ENCODE measurements at places on chromosomes 11 and 22. TPM values are rescaled to one million over a fixed set of nuclear protein-coding genes. Genes with fewer than 3 reads are reported as not detected.

DNA sequence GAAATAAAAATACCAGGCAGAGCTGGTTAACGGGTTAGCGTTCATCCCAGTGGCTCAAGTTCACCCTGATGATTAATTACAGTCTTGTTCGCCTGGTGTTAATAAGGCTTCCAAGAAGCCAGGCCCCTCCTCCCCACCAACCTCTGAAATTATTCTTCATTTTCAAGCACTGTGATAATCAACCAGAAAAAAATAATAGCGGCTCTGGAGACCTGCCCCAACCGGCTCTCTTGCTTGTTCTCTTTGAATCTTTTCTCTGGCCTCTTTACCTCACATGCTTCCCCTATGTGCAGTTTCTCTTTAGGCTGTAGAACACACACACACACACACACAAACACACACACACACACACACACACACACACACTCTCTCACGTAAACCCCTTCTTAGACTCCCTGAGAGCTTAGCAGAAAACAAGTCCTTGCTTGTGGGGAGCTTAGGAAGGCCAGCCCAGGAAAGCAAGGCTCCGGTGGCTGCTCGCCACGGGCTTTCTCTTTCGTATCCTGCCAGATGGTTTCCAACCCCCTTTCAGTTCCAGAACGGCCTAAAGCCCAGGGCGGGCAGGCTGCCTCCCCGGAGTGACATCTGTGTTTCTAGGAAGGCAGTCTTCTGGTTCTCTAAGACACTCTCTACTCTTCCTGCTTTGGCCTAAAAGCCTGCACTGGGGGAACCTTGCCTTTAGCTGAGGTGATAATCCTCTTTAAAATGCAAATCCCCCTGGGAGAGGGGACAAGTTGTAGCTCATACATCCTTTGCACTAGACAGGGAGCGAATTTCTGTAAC lies 106.4 kb upstream of the SESN3 start:
- H3K4me3 ChIP-seq, result no peak overlapping the region
- no peak overlapping the region for H3K27ac ChIP-seq
- peaks cover 1% of the 10 kb centered on the region for H3K4me1 ChIP-seq
- no peaks in the 10 kb centered on the region for H3K27me3 ChIP-seq
- peak; percentile 63 for DNase-seq

- H3K36me3 ChIP-seq, result no peaks in the 10 kb centered on the region
- H3K27ac ChIP-seq, result no peak overlapping the region
- no peak overlapping the region for H3K4me3 ChIP-seq
- H3K27me3 ChIP-seq, result peaks cover 35% of the 10 kb centered on the region
These were observed 14.5 kb upstream of the MS4A7 start for GRCh38 chr11:60363542-60364470.

DNA sequence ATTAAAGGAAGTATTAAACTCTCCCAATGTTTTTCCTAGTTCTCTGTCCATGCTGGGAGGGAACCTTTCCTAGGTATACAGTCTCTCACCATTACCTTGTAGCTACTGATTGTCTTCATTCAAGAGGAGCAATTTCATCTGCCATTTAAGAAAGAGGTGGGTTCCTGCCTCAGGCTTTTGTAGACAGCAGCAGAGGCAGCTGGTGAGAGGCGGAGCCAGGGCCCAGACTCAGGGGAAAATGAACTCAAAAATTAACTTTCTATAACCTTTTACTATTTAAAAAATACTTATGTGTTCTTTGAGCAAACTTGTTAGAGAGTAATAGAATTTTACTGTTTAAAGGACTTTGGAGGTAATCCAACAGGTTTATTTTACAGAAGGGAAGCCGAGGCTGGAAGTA lies 133.0 kb downstream of the SNX19 start:
- H3K27me3 ChIP-seq, result peaks cover 5% of the 10 kb centered on the region
- no peak overlapping the region for H3K4me3 ChIP-seq
- H3K27ac ChIP-seq, result no peak overlapping the region
- no peaks in the 10 kb centered on the region for H3K4me1 ChIP-seq
- no peak for DNase-seq
- no peaks in the 10 kb centered on the region for H3K36me3 ChIP-seq

DNA sequence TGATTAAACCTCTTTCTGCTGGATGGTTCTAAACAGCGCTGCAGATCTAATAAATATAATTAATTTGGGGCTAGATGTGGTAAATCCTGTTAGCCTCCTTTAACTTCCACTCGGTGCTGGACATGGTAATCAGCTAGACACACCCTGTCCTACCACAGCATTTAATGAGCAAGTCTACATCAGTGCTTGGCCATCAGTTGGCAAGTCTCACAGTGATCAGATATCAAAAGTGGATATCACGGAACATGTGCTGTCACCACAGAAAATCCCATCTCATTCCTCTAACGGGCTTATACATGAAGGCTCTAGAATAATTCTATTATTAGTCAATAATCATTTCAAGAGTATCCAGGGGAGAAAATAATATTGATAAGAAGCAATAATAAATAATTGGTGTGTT lies 5.6 kb upstream of the USP28 start:
- no peak overlapping the region for H3K27ac ChIP-seq
- H3K4me1 ChIP-seq, result peaks cover 17% of the 10 kb centered on the region
- no peaks in the 10 kb centered on the region for H3K36me3 ChIP-seq
- no peak overlapping the region for H3K4me3 ChIP-seq

GRCh38 chr11:117809236-117810055 lies 12.4 kb upstream of the DSCAML1 start:
- peak; percentile 81 for DNase-seq
- H3K27me3 ChIP-seq, result peaks cover 3% of the 10 kb centered on the region
- H3K36me3 ChIP-seq, result no peaks in the 10 kb centered on the region
- peaks cover 21% of the 10 kb centered on the region for H3K4me1 ChIP-seq

DNA sequence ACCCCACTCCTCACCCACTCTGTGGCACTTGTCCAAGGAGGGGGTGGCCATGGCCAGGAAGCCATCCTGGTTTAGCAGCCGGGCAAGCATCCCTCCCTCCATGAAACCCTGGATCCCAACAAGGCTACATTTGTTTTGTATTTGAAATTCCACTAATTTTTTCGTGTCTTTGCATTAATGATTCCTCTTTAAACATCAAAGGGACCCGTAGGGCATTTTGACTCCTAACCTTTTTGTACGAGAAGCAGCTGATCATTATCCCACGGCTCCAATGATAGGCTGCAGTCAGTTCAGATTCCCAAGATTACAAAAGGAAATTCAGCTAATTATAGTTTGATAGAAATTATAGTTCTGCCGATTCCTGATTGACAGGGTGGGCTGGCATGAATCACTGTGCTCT lies 10.7 kb downstream of the MYEOV start:
- H3K4me3 ChIP-seq, result no peak overlapping the region
- peaks cover 4% of the 10 kb centered on the region for H3K27me3 ChIP-seq
- no peaks in the 10 kb centered on the region for H3K36me3 ChIP-seq
- peaks cover 7% of the 10 kb centered on the region for H3K4me1 ChIP-seq
- DNase-seq, result no peak

DNA sequence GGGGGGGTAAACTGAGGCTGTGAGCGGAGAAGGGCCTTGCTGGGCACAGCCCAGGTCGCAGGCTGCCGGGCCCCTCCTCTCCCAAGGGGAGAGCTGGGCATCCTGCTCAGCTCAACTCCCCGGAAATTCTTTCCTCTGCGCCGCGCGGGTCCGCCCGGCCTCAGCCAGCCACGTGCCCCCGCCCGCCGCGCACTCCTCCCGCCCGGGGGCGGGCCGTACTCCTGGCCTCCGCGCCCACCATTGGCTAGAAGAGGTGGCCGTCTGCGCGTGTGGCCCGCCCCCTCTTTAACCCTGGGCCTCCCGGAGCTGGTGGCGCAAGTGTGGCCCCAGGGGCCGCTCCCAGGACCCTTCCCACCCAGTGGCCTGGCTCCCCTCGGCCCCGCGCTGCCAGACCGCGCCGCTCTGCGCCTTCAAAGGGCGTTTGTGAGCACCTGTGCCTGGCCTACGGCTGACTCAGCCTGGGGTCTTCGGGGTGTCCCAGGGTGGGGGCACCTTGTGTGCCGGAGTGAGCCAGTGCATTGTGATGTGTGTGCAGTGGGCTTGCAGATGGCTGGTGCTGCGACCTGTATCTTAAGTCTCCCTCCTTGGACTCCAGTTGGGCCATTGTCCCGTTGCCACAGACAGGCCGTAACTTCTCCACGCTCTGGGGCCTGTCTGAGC lies 2.0 kb downstream of the MRGPRF start:
- H3K27me3 ChIP-seq, result peaks cover 20% of the 10 kb centered on the region
- H3K4me3 ChIP-seq, result no peak overlapping the region
- H3K36me3 ChIP-seq, result no peaks in the 10 kb centered on the region
- H3K4me1 ChIP-seq, result no peaks in the 10 kb centered on the region

DNA sequence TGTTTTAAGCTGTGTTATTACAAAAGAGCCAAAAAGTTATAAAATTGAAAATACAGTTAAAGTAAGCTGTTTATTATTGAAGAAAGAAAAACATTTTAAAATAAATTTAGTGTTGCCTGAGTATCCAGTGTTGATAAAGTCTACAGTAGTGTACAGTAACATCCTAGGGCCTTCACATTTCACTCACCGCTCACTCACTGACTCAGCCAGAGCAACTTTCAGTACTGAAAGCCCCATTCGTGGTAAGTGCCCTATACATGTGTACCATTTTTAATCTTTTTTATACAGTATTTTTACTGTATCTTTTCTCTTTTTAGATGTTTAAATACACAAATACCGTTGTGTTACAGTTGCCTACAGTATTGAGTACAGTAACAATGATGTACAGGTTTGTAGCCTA lies 35.0 kb downstream of the POLD3 start:
- no peak overlapping the region for H3K27ac ChIP-seq
- H3K36me3 ChIP-seq, result peaks cover 54% of the 10 kb centered on the region
- H3K4me1 ChIP-seq, result peaks cover 4% of the 10 kb centered on the region
- no peak overlapping the region for H3K4me3 ChIP-seq

- H3K27me3 ChIP-seq, result peaks cover 5% of the 10 kb centered on the region
- no peaks in the 10 kb centered on the region for H3K36me3 ChIP-seq
- no peaks in the 10 kb centered on the region for H3K4me1 ChIP-seq
- DNase-seq, result no peak
These were observed 6.6 kb upstream of the NPTXR start for GRCh38 chr22:38850399-38850798.

- H3K36me3 ChIP-seq, result no peaks in the 10 kb centered on the region
- no peak within 1 kb of the TSS for H3K27ac ChIP-seq
- peaks cover 4% of the 10 kb centered on the region for H3K4me1 ChIP-seq
- no peak for DNase-seq
These were observed at the start of gene MFRP for GRCh38 chr11:119346605-119347004. Gene MFRP, minus strand, starts transcription at chr11:119346705. Its CDS starts 192 bp downstream, at chr11:119346513.

- no peaks in the 10 kb centered on the region for H3K36me3 ChIP-seq
- DNase-seq, result no peak
- no peak overlapping the region for H3K4me3 ChIP-seq
- H3K27ac ChIP-seq, result no peak overlapping the region
- no peaks in the 10 kb centered on the region for H3K27me3 ChIP-seq
- H3K4me1 ChIP-seq, result no peaks in the 10 kb centered on the region
These were observed 129.4 kb downstream of the ARHGAP20 start for GRCh38 chr11:110582728-110583432.

DNA sequence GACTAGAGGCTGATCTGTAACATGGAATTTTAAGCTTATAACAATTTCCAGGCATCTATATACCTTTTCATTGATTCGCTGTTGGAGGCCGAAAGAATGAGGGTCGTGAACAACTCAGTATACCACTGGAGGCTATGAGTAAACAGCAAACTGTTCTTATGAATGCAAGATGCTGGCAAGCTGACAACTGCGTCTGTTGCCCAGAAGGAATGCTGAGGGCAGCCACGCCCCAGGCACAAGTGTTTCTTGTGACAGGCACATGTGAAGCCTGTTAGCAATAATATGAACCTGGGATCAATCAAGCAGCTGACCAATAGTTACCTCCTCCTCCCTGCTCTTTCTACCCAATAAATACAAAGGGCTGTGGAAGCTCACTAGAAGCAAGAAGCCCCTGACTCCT lies 15.3 kb downstream of the RTCB start:
- DNase-seq, result no peak
- H3K36me3 ChIP-seq, result peaks cover 56% of the 10 kb centered on the region
- H3K4me3 ChIP-seq, result no peak overlapping the region
- H3K27me3 ChIP-seq, result no peaks in the 10 kb centered on the region
- H3K27ac ChIP-seq, result no peak overlapping the region

- no peak overlapping the region for H3K27ac ChIP-seq
- no peak for DNase-seq
- peaks cover 6% of the 10 kb centered on the region for H3K27me3 ChIP-seq
- peaks cover 3% of the 10 kb centered on the region for H3K4me1 ChIP-seq
- H3K36me3 ChIP-seq, result no peaks in the 10 kb centered on the region
These were observed 55.1 kb downstream of the DLG2 start for GRCh38 chr11:85572056-85572455.

DNA sequence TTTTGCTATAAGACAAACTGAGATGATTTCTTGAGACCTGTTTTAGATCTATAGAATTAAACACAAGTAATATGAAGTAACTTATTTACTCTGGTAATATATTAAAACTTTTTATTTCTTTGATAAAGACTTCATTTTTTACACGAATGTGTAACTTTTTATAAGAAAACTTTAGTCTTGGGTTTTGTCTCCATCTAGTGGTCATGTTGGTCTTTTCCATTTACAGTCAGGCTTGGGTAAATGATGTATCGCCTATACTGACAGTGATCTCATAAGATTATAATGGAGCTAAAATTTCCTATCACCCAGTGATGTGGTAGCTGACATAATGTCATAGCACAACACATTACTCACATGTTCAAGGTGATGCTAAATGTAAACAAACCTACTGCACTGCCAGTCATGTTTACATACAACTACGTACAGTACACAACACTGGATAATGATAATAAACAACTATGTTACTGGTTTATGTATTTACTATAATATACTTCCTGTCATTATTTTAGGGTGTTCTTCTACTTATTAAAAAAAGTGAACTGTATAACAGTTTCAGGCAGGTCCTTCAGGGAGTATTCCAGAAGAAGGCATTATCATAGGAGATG lies 7.5 kb upstream of the C11orf97 start:
- H3K36me3 ChIP-seq, result peaks cover 2% of the 10 kb centered on the region
- no peak overlapping the region for H3K4me3 ChIP-seq
- DNase-seq, result no peak
- H3K4me1 ChIP-seq, result no peaks in the 10 kb centered on the region

The CHRNA10 gene
- total RNA-seq, result 1.1 TPM

The MS4A18 gene
- not detected for total RNA-seq

The OR52A1 gene
- not detected for total RNA-seq

The SCN3B gene
- not detected for total RNA-seq

The ROBO4 gene
- total RNA-seq, result not detected

The KIF18A gene
- total RNA-seq, result 28.9 TPM

The ZDHHC5 gene
- 46.2 TPM for total RNA-seq

All from activated CD4-positive, alpha-beta T cell treated with anti-CD3 and anti-CD28 coated beads for 36 hours (primary cell).